GM13976 (cell line): ENCODE measurements at places on chromosomes 2 and 18.

- no peak for DNase-seq
These were observed 50.3 kb upstream of the B3GNT2 start for GRCh38 chr2:62145478-62146100.

DNA sequence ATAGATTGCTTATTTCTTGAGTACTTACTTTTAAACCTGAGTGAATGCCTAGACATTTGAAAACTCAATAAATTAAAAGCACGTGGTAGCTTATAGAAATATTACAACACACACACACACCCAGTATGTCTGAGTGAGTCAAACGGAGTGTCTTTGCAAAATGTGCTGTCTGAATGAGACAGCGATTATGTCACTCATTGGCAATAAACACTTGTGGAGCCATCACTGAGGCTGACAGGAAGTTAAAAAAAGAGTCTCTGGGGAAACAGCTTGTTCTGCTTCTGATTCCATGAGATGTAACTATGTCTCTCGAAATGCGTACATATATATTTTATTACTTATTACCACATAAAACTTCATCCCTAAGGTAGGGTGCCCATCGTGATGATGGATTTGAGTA, 22.3 kb upstream of the VPS4B start:
- DNase-seq = no peak

DNA sequence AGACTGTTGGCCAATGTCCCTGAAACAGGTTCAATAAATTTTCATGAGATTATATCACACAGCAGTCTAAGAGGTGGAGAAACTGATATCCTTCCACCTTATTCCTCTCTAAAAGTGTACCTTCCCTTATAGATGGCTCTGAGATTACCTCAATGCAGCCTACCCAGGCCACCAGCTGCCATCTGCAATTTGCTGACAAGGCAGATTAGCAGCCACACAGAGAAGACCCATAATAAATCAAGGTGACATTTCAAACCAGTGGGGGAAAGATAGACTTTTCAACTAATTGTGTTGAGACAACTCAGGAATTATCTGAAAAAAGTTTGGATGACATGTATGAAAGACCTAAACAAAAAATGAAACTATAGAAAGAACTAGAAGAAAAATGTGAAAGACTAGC, 43.2 kb downstream of the ZBTB7C start:
- DNase-seq = no peak

GRCh38 chr2:2229626-2230432, 101.2 kb downstream of the MYT1L start:
- DNase-seq = no peak

DNA sequence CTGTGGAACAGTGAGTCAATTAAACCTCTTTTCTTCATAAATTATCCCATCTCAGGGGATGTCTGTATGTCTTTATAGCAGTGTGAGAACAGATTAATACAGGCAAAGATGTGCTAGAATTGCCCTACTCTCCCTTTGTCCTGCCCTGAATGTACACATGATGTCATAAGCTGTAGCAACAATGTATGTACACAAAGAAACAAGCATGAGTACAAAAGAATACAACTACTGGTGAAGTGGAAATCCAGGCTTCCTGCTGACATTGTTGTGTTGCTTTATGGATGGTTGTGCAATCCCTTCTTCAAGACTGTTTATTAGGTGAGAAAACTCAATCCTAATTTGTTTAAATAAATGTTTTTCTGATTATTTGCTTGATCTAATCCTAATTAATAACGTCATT, 446.6 kb downstream of the DSC3 start:
- DNase-seq = no peak

DNA sequence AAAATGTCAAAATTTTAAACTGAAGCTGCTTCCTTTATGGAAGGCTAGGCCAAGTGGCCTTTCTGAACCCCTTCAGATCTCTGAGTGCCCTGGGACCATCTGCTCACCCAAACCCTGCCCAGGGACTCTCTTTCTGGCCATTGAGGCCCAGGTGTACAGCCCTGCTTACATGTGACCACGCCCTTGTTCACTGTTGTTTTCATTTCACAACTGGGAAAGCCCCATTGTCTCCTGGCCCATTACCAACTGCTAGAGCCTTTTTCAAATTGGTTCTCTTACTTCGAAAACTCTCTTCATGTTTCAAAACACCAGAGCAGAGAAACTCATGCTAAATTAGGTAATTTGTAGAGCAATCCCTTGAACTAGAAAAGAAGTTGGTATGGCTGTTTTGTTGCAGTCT, 219.5 kb upstream of the TANK start:
- no peak for DNase-seq

DNA sequence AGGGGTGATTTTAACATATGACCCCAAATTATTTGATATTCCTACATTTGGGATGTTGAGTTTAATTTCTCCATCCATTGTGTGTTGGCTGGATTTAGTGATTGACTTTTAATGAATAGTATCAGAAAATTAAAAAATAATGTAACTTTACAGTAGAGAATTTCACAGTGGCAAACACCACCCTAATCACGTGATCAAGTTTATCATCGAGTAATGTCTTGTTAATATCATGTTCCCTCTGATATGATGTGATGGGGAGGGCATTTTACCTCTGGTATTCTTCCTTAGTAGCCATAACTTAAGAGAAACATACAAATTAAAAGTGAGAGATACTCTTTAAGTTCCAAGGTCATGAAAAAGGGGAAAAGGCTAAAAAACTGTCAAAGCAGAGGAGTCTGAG, 602.0 kb upstream of the CELF4 start:
- DNase-seq = no peak

DNA sequence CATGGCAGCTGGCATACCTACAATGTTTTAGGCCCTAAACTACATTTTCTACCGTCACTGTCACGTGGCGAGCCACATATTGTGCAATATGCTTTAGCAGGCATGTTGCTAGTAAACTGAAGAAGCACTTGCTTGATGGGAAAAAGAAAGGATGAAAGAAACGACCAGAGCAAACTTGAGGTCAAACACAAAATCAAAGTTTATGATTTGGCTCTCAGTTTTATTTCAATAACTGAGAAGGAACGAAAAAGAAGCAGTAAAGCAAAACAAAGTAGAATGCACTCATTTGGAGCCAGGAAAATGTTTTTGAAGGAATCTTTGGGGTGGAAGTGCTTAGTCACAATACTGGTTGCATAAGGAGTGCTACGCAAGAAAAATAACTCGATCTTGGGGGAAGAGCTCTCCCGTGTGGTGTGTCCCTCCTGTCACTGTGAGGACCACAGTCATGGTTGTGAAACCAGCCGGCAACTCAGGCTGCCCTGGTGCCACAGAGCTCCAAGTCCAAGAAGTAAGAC, 349.8 kb downstream of the RBM43 start:
- DNase-seq = no peak

GRCh38 chr2:1686784-1687105, 57.6 kb downstream of the PXDN start:
- no peak for DNase-seq

GRCh38 chr2:237943395-237944094, 23.3 kb upstream of the UBE2F start:
- DNase-seq = no peak

DNA sequence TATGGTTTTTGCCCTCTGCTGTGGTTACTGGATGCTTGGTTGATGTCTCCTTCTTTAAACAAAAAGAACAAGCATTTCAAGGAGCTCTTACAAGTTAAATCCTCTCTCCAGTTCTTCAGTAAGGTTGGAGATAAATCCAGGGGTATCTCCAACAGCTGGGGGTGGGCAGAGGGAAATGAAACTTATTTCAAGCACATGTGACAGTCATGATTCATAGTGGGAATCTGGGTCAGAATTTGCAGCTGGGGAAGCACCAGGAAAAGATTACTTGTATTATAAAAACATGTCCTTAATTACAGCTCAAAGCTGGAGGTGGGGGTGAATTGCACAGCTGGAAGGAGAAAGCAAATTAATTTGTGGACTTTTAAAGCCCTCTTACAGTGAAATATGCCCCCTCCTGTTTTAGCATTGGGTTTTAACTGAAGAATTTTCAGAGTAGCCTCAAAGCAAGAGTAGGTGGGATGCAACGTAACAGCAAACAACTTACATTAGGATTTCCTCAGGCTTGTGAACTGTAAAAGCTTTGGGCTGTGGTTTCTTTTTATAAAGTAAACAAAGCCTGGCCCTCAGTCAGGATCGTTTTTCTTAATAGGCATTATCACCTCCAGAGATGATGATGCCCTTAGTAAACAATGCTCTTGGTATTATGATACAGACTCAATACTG, 596.4 kb downstream of the NYAP2 start:
- no peak for DNase-seq
